Activated B cell treated with CpG ODN at 0.5 μM for 24 hours (primary cell): ENCODE measurements at places on chromosomes 11 and 22.

DNA sequence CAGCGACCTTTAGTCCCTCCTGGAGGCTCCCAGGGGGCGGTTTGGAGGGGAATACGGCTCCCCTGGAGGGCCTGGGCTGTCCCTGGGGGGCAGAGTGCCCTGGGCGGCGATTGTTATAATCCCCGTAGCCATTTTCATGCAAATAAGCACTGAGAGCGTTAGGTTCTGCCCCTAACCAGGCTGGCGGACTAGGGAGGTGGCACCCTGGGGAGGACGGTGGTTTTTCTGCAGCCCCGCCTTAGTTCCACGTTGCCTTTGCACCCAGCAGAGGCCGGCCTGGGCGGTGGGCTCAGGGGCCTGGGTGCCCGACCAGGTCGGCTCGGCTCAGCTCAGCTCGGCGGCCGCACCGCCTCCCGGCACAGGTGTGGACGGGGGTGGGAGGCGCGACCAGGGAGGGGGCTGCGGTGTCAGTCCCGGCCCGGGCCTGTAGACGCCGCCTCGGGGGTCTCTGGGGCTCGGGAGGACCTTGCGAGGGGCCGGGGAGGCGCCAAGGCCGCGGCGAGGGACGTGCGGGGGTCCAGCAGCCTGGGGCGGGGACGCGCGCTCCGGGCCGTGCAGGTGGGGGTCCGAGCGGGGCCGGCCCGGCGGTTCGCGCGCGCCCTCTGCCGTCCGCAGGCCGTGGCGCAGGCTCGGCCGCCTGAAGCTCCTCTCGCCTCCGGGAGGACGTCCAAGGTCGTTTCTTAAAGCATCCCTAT, 2.3 kb upstream of the DUSP8 start:
- DNase-seq = peak; percentile 78
- no peaks in the 10 kb centered on the region for H3K36me3 ChIP-seq
- peak overlapping the region; percentile 71 for H3K4me3 ChIP-seq
- peaks cover 16% of the 10 kb centered on the region for H3K27me3 ChIP-seq
- H3K4me1 ChIP-seq = peaks cover 12% of the 10 kb centered on the region

- H3K4me1 ChIP-seq = peaks cover 7% of the 10 kb centered on the region
- no peak overlapping the region for H3K4me3 ChIP-seq
- no peaks in the 10 kb centered on the region for H3K36me3 ChIP-seq
- H3K27ac ChIP-seq = no peak overlapping the region
- H3K27me3 ChIP-seq = peaks cover 6% of the 10 kb centered on the region
Measured at GRCh38 chr11:122162095-122162494, 46.1 kb upstream of the BLID start.

GRCh38 chr11:33376331-33377310, 119.4 kb downstream of the HIPK3 start:
- no peak overlapping the region for H3K27ac ChIP-seq
- no peaks in the 10 kb centered on the region for H3K36me3 ChIP-seq
- H3K27me3 ChIP-seq = peaks cover 50% of the 10 kb centered on the region
- peaks cover 6% of the 10 kb centered on the region for H3K4me1 ChIP-seq

DNA sequence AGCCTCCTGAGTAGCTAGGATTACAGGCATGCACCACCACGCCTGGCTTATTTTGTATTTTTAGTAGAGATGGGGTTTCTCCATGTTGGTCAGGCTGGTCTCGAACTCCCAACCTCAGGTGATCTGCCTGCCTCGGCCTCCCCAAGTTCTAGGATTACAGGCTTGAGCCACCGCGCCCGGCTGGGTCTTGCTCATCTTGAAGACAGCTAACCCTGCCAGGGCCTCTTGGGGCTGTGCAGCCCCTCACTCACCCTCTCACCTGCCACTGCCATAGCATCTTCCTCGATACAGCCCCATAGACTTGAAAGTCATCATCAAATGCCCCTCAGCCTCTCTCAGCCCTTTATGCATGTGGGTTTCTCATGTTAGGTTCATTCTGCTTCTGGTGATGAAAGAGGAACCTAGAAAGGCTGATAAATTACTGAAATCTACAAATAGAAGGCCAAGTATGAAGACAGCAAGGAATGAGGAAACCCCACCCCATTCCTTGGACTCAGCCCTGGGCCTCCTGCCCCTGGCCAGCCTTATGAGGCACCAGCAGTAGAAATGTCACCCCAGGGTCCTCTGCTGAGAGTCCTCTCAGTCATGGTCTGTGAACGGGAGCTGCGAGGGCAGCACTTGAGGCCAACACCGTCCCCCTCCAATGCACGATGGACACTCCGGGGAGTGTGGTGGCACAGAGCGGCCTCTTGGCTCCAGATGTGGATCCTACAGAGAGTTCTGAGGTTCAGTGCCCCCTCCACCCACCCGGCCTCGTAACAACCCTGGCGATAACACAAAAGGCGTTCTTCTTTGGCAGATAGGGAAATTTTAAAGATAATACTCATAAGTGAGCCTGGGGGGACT, 24.8 kb downstream of the SCGB1A1 start:
- H3K36me3 ChIP-seq = no peaks in the 10 kb centered on the region
- peak overlapping the region; percentile 83 for H3K4me3 ChIP-seq
- H3K27me3 ChIP-seq = no peaks in the 10 kb centered on the region

GRCh38 chr22:39467390-39467895, 10.6 kb downstream of the MGAT3 start:
- no peaks in the 10 kb centered on the region for H3K27me3 ChIP-seq
- peaks cover 98% of the 10 kb centered on the region for H3K4me1 ChIP-seq
- H3K4me3 ChIP-seq = peak overlapping the region; percentile 45
- H3K36me3 ChIP-seq = no peaks in the 10 kb centered on the region
- no peak for DNase-seq

- H3K36me3 ChIP-seq = no peaks in the 10 kb centered on the region
- H3K27ac ChIP-seq = no peak overlapping the region
- no peaks in the 10 kb centered on the region for H3K4me1 ChIP-seq
- H3K4me3 ChIP-seq = no peak overlapping the region
- H3K27me3 ChIP-seq = peaks cover 13% of the 10 kb centered on the region
Measured at GRCh38 chr11:118071416-118072030, 5.4 kb upstream of the TMPRSS4 start.

DNA sequence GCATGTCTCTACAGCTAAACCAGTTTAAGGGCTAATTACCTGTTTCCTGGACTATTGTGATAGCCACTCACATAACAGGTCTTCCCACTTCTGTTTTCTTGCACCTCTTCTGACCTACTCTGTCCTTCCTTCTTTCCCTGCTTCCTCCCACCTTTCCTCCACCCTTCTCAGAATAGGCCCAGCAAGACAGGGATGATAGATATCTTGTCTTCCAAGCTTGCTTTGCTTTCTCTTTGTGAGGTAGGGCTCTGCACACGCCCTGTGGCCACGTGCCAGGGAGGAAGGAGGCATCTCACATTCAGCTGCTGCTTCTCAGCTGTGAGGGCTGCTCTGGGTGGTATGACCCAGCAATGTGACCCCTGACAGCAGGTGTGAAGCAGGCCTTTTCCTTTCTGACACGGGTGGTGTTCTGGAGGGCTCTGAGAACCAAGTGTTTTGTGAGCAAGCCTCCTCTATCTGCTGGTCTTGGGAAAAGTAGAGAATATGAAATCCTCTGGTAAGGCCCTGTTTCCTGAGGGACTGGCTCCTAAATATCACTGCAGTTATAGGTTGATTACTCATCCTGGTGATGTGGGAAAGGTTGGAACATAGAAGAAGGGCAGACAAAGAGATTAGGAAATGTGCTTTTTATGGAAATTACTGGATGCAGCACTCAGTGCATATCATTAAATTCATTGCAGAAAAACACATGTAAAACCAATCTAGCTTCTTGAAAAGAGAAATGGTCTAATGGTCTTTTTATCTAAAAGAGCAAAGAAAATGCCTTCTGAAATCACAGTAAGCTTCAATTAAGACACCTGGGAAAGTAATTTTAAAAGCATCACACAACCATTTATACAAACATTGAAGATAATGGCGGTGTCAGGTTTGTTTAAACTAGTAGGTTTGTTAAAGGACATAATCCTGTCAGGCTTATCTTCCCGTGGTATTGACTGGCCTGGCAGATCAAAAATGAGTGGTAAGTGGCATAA, 8.5 kb downstream of the AMOTL1 start:
- H3K27me3 ChIP-seq = peaks cover 14% of the 10 kb centered on the region
- peaks cover 9% of the 10 kb centered on the region for H3K4me1 ChIP-seq
- no peak overlapping the region for H3K4me3 ChIP-seq
- DNase-seq = no peak

DNA sequence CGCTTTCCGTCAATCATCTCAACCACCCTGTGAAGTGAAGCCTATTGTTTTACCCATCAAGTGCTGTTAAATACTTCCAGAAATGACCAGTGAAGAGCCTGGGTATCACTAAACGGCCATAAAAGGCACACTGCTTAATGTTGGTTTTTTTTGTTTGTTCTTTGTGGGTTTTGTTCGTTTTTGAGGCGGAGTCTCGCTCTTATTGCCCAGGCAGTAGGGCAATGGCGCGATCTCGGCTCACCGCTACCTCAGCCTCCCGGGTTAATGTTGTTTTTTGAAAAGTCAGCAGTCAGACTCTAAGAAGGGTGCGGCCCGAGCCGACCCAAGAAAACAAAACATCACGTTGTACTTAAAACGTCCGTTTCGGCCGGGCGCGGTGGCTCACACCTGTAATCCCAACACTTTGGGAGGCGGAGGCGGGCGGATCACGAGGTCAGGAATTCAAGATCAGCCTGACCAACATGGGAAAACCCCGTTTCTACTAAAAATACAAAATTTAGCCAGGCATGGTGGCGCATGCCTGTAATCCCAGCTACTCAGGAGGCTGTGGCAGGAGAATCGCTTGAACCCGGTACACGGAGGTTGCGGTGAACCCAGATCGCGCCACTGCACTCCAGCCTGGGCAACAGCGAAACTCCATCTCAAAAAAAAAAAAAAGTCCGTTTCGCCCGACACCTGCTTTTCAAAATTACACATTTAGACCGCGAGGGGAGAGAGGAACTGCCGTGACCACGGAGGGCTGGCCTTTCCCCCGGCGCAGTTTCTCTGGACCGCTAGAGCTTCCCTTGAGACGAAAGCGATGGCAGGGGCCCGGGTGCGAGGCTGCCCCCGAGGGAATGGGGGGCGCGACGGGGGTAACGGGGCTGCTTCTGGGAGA, 714 bp downstream of the CD59 start:
- no peaks in the 10 kb centered on the region for H3K27me3 ChIP-seq
- DNase-seq = peak; percentile 52
- H3K36me3 ChIP-seq = peaks cover 6% of the 10 kb centered on the region
- peak overlapping the region; percentile 88 for H3K4me3 ChIP-seq
- H3K4me1 ChIP-seq = peaks cover 39% of the 10 kb centered on the region

DNA sequence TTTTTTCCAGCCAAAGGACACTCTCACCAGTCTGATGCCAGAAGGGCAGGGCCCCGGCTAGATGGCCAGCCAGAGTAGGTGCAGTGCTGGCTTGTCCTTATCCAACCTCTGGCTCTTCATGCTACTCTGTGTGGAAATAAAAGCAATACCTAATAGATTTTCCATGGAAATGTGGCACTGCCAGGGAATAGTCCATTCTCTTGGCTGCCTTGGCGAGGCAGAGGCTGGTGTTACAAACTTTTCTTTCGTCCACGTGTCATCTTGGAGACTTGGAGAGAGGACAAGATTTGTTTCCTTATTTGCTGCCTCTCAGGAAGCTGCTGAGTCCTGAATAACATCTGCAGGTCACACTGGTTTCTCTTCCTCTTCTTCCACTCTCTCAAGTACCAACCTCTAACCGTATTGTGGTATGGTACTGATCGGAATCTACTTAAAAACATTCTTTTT, 17.2 kb upstream of the C1QTNF4 start:
- H3K36me3 ChIP-seq = no peaks in the 10 kb centered on the region
- H3K4me3 ChIP-seq = peak overlapping the region; percentile 35
- H3K27me3 ChIP-seq = no peaks in the 10 kb centered on the region

- peaks cover 5% of the 10 kb centered on the region for H3K4me1 ChIP-seq
- H3K4me3 ChIP-seq = peak within 1 kb of the TSS; percentile 76
- peak; percentile 73 for DNase-seq
- H3K36me3 ChIP-seq = no peaks in the 10 kb centered on the region
Measured at GRCh38 chr22:24805790-24806662, at the start of gene SGSM1. Gene SGSM1 (plus strand): TSS chr22:24806211. CDS start chr22:24806326, 115 bp downstream.

- peaks cover 10% of the 10 kb centered on the region for H3K27me3 ChIP-seq
- no peaks in the 10 kb centered on the region for H3K4me1 ChIP-seq
- no peak overlapping the region for H3K4me3 ChIP-seq
- H3K36me3 ChIP-seq = no peaks in the 10 kb centered on the region
- H3K27ac ChIP-seq = no peak overlapping the region
Measured at GRCh38 chr11:36532941-36533601, 23.0 kb upstream of the TRAF6 start.

GRCh38 chr22:43239193-43239780, 52.4 kb upstream of the TTLL12 start:
- no peaks in the 10 kb centered on the region for H3K4me1 ChIP-seq
- H3K27me3 ChIP-seq = peaks cover 3% of the 10 kb centered on the region
- no peak overlapping the region for H3K27ac ChIP-seq
- H3K4me3 ChIP-seq = no peak overlapping the region

DNA sequence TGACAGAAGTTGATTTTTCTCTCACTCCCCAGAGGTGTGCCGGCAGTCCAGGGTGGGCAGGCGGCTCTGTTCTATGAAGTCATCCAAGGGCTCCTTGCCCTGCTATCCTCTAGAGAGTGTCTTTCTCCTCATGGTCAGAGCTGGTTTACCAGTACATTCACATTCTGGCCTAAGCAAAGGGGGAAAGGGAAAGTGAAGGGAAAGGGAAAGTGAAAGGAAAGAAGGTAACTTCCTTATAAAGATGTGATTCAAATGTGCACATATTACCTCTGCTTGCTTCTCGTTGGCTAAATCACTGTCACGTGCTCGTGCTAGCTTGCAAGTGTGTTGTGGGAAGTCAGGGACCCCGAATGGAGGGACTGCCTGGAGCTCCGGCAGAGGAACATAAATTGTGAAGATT, 2.9 kb upstream of the HTATIP2 start:
- no peaks in the 10 kb centered on the region for H3K27me3 ChIP-seq
- H3K27ac ChIP-seq = peak overlapping the region; percentile 79
- peaks cover 2% of the 10 kb centered on the region for H3K36me3 ChIP-seq
- H3K4me3 ChIP-seq = peak overlapping the region; percentile 72

- H3K27ac ChIP-seq = peak overlapping the region; percentile 67
- DNase-seq = no peak
- H3K4me3 ChIP-seq = no peak overlapping the region
- H3K27me3 ChIP-seq = peaks cover 21% of the 10 kb centered on the region
Measured at GRCh38 chr11:118213201-118213600, 11.6 kb downstream of the JAML start.

- H3K4me1 ChIP-seq = no peaks in the 10 kb centered on the region
- no peak overlapping the region for H3K27ac ChIP-seq
- DNase-seq = no peak
- no peaks in the 10 kb centered on the region for H3K27me3 ChIP-seq
- peaks cover 56% of the 10 kb centered on the region for H3K36me3 ChIP-seq
- no peak overlapping the region for H3K4me3 ChIP-seq
Measured at GRCh38 chr22:33382436-33382835, 324.3 kb upstream of the SYN3 start.
